ENCODE measurements at places on chromosomes 6 and 20. TPM values are rescaled to one million over a fixed set of nuclear protein-coding genes. Genes with fewer than 3 reads are reported as not detected.

The MOXD1 gene
- 78.8 TPM for total RNA-seq

GRCh38 chr6:151229401-151230276 is 10.1 kb upstream of the AKAP12 start:
- no peak for DNase-seq

The HLA-DQA1 gene
- total RNA-seq, result not detected

- DNase-seq, result no peak
Observed at GRCh38 chr6:41965429-41966213, 24.0 kb upstream of the CCND3 start.

DNA sequence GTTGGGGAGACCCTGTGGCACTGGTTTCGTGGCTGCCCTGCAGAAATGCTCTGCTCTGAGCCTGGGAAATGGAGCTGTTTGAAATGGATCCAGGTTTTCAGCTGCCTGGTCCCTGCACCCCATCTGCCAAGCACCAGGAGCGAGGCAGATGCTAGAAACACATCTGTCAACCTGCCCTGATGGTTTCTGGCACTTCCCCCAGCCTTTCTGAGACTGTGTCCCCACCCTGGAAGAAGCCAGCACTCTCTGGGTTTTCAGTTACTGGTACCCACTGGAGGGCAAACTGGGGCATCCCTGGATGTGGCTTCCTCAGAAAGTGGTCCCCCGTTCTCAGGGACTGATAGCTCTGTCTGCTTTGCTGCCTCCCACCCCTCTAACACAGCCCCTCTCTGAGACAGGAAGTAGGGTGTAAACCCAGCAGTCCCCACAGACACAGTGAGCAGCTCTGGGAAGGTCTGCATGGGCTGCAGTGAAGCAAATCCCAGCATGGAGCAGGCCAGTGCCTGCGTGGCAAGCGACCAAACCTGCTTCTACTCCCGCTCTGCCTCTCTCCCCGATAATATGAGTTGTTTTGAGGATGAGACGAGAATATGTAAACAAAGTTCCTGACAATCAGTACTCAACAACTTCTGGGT is 54.2 kb upstream of the MAFB start:
- DNase-seq, result no peak

The OPRM1 gene
- not detected for total RNA-seq

GRCh38 chr6:151389618-151390275 is 1.6 kb downstream of the ZBTB2 start:
- DNase-seq, result peak; percentile 77

DNA sequence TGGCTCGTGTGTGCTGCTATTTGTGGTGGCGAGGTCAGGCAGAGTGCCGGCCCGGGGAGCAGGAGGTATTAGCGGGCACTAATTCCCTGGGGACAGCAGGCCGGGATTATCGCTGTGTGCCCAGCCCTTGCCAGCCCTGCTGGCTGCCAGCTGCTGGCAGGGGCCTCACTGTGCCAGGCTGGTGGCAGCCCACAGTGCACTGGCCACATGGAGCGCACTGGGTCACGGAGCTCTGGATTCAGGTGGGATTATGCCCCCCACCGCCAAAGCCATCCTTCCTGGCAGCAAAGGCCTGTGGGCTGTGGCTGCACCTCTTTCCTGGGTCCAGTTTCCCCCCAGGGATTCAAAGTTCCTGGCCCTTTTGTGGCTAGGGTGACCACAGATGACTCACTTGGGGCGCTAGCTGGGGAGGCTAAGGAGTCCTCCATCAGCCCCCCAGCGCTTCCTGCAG is 59.7 kb downstream of the YTHDF1 start:
- no peak for DNase-seq

The CDSN gene
- not detected for total RNA-seq

The ZNF341 gene
- 0.90 TPM for total RNA-seq

DNA sequence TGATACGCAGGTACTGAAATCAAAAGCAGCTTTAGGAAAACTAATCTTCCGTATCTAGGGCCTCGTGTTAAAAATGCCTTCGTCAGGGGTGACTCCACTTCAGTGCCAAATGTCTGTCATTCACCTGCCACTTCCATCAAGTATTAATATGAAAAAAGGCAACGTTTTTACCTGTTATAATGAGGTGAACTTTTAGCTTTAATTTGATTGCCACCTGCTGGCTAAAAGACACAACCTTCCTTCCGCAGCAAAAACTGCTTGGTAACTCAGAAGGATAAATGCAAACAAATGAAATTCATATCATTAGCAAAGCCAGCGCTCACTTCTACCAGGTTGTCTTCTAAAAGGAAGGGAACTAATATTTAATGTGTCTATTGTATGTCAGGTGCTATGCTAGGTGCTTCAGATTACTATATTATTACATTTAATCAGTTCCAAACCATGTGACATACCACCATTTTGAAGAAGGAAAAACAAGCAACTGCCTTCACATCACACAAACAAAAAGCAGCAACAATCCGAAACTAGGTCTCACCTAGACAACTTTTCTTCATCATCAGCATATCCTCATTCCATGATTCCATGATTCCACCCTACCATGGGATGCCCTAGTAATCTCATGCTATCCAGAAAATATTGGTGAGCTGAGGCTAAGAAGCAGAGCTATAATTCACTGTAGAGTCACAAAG is 20.6 kb upstream of the ARHGAP18 start:
- peak; percentile 46 for DNase-seq

DNA sequence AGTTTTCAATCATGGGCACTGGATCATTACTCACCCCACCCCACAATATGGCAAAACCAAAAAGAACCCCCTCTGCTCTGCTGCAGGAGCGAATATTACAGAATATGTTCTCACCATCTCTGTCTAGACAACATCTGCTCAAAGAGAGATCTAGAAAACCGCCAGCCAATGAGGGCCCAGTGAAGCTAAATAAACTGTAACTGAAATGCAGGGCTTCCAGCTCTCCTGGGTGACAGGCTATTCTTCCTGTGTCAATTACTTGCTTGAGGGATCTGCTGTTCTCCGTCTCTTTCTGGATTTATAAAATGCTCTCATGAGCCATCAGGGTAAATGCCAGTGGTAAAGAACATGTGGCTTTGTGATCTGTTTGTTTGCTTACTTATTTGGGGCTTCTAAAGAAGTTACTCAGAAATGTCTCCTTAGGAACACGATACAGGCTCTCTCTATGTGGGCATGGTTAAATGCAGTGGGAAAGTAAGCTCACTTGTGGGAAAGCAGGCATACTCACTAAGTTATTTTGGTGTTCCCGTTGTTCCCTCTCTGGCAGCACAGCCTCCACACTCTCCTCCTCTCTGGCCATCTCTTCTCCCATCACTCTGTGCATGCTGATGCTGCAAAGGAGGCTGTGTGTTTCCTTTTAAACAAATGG is 44.8 kb downstream of the TTI1 start:
- DNase-seq, result no peak

Measured in fibroblast of the aortic adventitia (primary cell).